ENCODE measurements at places on chromosomes 7 and 10.
A peak's percentile ranks its signal among the peaks of the same experiment; 100 is the strongest.

- no peaks in the 10 kb centered on the region for H3K36me3 ChIP-seq
- H3K4me3 ChIP-seq, result no peak overlapping the region
- no peak overlapping the region for H3K27ac ChIP-seq
- H3K27me3 ChIP-seq, result no peaks in the 10 kb centered on the region
- DNase-seq, result peak; percentile 64
These were observed 128.5 kb downstream of the ANKRD7 start for GRCh38 chr7:118352867-118353453.

DNA sequence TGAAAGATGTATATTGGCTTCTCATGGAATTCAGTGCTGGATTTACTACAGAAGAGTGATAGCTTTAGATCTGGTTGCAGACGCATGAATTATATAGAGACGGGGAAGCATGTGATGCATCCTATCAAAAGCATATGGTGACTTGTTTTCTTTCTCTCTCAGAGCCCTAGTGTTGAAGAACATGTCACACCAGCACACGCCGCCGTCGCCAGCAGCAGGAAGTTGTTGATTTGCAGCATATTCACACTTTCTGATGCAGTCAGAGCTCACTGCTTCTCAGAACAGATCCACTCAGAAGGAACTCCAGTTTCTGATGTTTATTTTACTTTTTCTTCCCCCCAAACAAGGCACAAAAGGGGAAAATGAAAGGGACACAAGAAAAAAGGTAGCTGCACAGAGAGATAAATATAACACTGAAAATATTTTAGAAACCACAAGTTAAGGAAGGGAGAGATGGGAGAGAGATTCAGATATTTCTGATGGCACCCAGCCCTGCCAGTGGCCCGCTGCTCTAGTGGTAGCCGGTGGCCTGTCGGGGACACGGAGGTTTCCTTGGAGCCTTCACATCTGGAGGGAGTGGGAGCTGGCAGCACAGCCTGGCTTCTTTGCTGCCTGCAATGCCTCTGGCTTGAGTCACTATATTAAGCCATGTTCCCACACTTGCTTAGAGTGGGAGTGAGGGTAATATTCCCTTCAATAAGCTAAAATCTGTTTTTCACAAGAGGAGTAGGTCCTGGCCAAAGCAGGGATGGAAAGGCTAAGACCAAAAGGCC, 123.2 kb downstream of the NRP1 start:
- no peaks in the 10 kb centered on the region for H3K36me3 ChIP-seq
- no peak overlapping the region for H3K27ac ChIP-seq
- no peaks in the 10 kb centered on the region for H3K27me3 ChIP-seq
- peaks cover 4% of the 10 kb centered on the region for H3K4me1 ChIP-seq
- DNase-seq, result peak; percentile 70
- H3K4me3 ChIP-seq, result no peak overlapping the region

GRCh38 chr10:14438057-14438456, 107.3 kb upstream of the FRMD4A start:
- no peak overlapping the region for H3K27ac ChIP-seq
- no peak overlapping the region for H3K4me3 ChIP-seq
- no peaks in the 10 kb centered on the region for H3K36me3 ChIP-seq
- no peaks in the 10 kb centered on the region for H3K4me1 ChIP-seq
- no peaks in the 10 kb centered on the region for H3K27me3 ChIP-seq

GRCh38 chr7:94698275-94698674, 42.3 kb upstream of the SGCE start:
- no peaks in the 10 kb centered on the region for H3K27me3 ChIP-seq
- no peaks in the 10 kb centered on the region for H3K4me1 ChIP-seq
- peak; percentile 68 for DNase-seq
- no peak overlapping the region for H3K27ac ChIP-seq
- no peaks in the 10 kb centered on the region for H3K36me3 ChIP-seq
- no peak overlapping the region for H3K4me3 ChIP-seq

GRCh38 chr7:94250124-94250523, 144.6 kb upstream of the COL1A2 start:
- H3K4me1 ChIP-seq, result no peaks in the 10 kb centered on the region
- no peak overlapping the region for H3K27ac ChIP-seq
- H3K4me3 ChIP-seq, result no peak overlapping the region
